ENCODE measurements at places on chromosomes 11 and 22.

- no peak for DNase-seq
Observed at GRCh38 chr11:72411623-72412419, 22.5 kb downstream of the CLPB start.

DNA sequence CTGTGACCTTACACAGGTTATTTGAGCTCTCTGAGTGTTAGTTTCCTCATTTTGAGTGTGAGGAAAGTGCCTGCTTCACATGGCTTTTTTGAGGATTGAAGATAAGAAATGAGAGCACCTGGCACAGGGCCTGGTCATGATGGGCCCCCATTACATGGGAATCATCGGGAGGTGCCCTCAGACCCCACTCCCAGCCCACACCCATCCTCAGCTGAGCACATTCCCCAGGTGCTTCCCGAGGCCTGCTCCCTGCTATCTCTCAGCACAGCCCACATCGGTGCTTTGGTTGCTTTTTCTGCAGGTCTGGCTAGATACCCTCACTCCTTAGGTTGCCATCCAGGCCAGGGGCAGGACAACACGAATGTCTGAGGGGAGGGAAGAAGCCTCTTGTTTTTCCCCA is 16.6 kb downstream of the DGAT2 start:
- DNase-seq, result no peak

DNA sequence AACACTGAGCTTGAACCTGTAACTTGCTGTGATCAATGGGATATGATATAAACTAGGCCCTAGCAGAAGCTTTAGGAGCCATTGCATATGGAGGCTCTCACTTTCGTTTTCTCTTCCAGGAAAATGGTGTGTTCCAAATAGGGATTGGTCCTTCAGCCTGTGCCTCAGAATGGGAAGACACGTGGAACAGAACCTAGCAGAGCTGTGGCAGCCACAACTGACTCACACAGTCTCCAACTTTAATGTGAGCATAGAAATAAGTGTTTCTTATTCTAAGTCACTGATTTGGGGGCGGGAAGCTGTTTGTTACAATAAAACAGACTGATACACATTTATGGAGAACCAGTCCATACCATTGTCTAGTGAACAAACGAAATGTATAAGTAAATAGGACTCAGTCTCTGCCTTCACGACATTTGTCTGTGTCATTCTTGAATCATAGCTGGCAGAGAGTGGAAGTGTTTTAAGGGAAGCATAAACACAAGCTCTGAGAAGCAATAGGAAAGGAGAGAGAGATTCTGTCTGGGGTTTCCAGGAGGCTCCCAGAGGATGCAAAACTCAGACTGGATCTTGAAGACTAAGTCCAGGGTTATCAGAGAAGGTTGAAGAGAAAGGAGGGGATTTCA is 97.3 kb downstream of the GALNT18 start:
- no peak for DNase-seq

- DNase-seq, result no peak
Observed at GRCh38 chr11:96185220-96185768, 157.7 kb downstream of the MAML2 start.

DNA sequence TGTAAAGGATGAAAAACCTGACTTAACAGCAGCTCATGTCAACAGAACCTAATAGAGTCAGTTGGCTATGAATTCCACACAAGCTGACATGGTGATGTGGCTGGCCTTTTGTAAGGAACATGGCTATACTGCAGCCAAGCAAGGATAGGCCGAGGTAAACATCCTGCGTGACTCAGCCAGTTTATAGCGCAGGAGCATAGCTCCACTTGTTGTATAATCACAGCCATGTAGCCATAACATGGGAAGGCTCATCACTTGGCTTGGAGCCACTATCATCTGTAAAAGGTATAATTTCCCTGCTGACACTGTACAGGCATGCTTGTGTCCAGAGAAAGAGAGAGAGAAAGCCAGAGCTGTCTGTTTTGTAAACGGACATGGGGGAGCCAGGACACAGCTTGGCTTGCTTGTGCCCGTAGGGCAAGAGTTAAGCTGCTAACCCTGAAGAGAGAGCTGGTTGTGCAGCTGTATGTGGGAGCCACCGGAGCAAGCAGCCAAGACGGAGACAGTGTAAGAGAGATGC is 104.4 kb upstream of the PLET1 start:
- no peak for DNase-seq

GRCh38 chr22:28812516-28812915 is 12.1 kb upstream of the XBP1 start:
- no peak for DNase-seq

Data from NCI-H1930 (cell line).